ENCODE measurements at places on chromosomes 7 and 10. TPM values are rescaled to one million over a fixed set of nuclear protein-coding genes. Genes with fewer than 3 reads are reported as not detected.

Gene PAX4
- not detected for total RNA-seq

Gene OR9A2
- not detected for total RNA-seq

Gene CALML3
- total RNA-seq, result not detected

Gene PLEKHS1
- not detected for total RNA-seq

Gene IQUB
- total RNA-seq, result 0.89 TPM

Gene NACAD
- total RNA-seq, result 9.4 TPM

Gene SORCS3
- 1.3 TPM for total RNA-seq

Gene LEP
- not detected for total RNA-seq

Data from mesangial cell (primary cell).